ENCODE measurements at places on chromosomes 3 and 15.

DNA sequence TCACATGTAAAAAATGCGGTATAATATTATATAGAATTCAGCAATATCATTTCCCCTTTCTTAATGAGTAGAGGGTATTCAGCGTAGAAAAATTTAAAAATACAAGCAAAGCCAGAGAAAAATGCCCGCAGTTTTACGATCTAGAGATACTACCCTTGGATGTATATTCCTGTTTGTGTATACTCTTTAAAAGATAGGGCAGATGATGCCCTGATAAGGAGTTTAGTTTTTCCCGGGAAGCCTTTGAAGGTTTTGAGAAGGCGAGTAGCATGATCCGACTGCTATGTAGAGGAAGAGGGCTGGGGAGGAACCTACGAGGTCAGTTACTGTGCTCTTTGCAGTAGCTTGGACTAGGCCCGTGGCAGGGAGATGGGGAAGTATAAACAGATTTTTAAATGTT, 1.2 kb downstream of the YEATS2 start:
- DNase-seq: no peak

- no peak for DNase-seq
These were observed 1.8 kb downstream of the PRKCD start for GRCh38 chr3:53162672-53163443.

DNA sequence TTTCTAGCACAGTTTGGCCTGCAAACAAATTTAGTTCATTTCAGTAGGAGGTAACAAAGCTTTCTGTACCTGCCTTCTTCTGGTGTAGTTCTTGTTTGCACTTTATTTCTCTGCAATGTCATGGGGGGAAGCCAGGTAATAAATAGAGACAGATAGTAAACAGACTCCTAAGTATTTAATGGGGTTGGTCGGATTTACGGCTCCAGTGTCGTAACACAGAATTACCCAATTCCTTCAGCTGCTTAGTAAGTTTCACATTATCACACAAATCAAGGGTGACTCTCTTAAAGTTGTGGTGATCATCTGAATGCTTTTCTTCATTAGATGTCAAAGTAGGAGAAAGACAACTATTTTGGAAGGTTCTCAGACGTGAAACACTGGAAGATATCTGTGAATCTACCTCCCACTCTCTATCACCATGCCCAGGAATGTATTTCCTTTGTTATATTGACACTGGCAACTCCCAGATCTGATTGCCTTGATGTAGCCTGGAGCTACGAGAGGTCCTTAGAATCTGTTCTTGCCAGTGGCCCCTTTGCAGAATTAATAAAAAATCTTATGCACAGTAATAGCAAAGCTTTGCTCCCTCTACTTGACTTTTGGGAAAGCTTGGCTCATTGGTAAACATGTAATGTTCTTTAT, 25.0 kb upstream of the TMC3 start:
- no peak for DNase-seq

DNA sequence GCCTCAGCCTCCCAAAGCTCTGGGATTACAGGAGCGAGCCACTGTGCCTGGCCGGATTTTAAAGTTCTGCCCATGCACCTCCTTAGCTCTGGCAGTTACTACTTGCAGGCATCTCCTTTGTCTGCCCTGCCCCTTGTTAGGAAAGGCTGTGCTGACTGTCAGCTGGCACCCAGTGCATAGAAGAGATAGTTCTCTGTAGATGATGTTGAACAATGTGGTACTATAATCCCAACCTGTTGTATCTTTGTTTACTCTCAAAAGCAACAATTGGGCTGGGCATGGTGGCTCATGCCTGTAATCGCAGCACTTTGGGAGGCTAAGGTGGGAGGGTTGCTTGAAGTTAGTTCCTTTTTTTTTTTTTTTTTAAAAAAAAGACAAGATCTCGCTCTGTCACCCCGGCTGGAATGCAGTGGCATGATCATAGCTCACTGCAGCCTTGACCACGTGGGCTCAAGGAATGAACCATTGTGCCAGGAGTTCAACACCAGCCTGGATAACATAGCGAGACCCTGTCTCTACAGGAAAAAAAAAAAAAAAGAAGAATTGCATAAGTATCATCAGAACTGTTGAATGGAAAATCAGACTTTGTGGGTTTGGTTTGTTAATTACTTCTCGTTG, 30.6 kb downstream of the FLNB start:
- no peak for DNase-seq

- no peak for DNase-seq
These were observed 27.6 kb downstream of the MEX3B start for GRCh38 chr15:82018201-82018600.

DNA sequence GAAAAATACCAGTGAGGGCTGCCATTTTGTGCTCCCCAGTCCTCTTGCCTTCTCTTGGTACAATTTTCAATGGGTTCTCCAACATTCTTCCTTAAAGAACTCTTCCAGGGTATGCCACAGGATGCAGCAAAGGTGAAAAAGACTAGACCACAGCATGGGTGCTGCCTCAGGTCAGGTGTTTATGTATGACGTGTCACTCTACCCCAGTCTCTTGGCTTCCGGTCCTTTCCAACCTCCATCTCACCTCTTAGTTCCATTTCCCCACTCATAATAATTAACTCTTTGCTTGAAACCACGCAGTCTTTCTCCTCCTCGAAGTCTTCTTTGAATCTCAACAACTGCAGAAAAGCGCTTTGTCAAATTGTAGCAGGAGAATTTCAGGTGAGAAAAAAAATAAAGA, 104.7 kb upstream of the TBC1D5 start:
- DNase-seq: no peak

DNA sequence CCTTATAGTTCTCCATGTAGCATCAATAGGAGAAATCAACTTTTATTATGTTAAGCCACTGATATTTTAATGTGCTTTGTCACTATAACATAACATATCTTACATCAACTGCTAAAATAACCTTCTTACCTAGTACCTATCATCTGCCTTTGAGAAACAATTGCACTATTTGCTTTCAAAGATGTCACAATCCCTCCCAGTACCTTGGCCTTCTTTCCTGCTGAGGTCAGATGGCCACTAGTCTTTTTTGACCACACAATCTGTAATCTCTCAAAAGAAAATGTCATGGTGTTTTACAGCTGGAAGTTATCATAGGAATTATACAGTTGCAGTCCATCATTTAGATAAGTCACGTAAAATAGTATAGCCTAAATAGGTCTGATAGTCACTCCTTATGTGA, 247.5 kb upstream of the SLITRK3 start:
- no peak for DNase-seq

- no peak for DNase-seq
These were observed 21.4 kb downstream of the CCDC12 start for GRCh38 chr3:46955157-46955556.

DNA sequence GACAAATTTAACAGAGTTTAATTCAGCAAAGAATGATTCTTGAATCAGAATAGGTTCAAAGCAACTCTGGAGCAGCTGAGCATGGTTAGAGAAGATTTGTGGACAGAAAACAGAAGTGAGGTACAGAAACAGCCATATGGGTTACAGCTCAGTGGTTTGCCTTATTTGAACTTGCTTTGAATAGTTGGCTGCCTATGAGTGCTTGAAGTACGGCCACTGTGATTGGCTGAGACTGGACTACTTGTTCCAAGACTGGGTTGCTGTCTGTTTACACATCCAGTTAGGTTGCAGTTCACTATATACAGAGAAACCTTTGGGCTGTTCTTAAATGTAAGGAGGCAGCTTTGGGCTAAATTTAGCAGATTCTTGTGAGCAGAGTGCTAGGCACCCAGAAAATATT, 79.4 kb upstream of the CADPS start:
- no peak for DNase-seq

GRCh38 chr15:89230277-89230676, 8.9 kb upstream of the RLBP1 start:
- no peak for DNase-seq

DNA sequence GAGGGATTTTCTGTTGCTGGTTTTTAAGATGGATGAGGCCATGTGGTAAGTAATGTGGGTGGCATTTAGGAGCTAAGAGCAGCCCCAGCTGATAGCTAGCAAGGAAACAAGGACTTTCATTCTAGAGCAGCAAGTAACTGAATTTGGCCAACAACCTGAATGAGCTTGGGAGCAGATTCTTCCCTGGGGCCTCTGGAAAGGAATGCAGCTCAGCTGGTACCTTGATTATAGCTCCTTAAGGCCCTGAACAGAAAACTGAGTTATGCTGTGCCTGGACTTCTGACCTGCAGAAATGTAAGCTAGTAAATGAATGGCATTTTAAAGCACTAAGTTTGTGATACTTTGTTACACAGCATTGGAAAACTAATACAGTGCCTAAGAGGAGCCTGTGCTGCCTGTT, 565.5 kb downstream of the PDCD6IP start:
- no peak for DNase-seq

GRCh38 chr3:110261141-110261540, 810.5 kb upstream of the NECTIN3 start:
- DNase-seq: no peak

DNA sequence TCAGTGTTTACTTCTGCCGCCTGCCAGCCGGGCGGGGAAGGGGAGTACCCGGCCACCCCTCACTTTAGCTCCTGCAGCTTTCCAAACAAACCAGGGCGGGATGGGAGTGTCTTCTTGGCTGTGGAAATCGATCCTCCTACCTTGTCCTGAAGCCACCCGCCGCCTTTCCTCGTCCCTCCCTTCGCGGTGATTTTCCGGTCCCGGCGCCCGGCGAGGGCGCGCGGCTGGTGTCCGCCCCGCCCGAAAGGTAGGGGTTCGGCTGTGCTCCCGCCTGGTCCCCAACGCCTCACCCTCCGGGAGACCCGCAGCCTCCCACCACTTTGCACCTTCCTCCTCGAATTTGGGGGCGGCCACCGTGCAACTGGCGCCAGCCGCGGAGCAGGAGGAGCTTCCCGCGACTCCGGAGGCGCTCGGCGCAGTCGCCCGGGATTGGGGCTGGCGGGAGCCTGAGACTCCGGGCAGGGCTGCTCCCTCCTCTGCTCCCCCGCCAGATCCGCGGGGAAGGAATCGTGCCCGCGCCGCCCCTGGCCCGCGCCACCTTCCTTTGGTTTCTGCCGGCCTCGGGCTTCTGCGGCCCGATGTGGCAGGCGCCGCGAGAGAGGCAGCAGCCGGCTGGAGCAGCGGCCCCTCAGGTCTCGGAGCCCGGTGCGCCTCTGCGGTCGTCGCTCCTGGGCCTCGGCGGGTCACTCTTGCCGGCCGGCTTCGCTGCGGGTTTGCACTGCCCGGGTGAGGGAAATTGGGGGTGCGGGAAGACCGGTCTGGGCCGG, 30.7 kb upstream of the ST3GAL6 start:
- no peak for DNase-seq

GRCh38 chr3:134428401-134428800, 54.2 kb upstream of the AMOTL2 start:
- DNase-seq: no peak

DNA sequence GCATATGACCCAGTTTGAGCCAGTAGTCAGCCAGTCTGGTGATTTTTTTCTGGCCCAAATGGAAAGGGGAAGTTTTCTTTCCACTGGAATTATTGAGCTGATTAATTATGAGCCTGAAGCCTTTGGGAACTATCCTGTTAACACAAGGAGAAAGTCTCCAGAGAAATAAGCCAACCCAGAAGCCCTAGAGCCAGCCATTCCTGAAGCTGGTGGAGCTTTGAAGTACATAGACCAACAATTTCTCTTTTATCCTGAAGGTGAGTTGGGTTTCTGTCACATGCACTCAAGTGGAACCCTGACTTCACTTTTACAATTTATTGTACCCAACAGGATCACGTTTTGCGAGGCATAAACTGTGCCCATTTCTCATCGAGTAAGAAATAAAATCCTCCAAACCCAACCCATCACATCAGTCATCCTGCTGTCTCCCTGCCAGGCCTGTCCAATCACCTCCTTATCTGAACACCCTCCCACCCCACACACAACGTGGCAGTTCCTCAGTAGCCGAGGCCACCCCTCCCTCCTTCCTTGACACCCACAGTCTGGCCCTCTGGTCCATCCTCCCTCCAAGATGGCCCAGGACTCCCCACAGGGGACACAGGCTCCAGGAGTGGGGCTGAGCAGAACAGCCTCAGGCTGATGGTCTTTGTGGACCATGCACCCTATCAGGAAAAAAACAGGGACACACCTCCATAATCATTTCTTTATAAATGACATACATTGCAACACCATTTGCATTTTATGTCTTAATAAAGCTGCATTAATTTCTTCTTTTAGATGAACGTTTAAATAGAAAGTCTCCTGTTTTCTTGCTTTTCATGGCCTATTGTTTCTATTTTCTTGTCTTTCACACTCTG, 55.7 kb upstream of the GATA2 start:
- DNase-seq: no peak

GRCh38 chr3:23949784-23950183, 4.7 kb downstream of the NR1D2 start:
- DNase-seq: no peak

GRCh38 chr3:108137460-108137814, 46.6 kb upstream of the CD47 start:
- no peak for DNase-seq

GRCh38 chr3:12302564-12302963, 13.7 kb downstream of the PPARG start:
- DNase-seq: no peak

- DNase-seq: no peak
These were observed 42.9 kb upstream of the DIPK2A start for GRCh38 chr3:143928541-143929255.

DNA sequence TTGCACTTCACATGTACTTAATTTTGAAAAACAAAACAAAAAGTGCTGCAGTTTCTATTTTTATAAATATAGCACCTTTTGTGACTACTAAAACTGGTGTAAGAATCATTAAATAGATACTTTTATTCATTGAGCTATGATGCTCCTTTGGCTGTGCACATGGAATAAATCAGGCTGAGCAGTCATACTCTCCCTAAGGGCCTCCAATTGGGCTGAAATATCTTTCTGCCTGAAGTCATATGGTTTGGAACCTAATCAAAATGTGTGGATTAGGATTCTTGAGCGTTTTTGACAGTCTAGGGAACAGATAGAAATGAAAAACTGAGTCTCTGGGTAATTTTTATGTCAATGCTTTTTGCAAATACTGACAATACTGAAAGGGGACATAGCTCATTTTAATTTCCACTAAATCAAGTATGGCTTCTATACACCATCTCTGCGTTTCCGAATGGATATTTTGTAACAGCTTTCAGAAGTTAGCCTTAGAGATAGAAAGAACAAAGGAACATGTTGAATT, 392.2 kb upstream of the ROBO1 start:
- DNase-seq: no peak

DNA sequence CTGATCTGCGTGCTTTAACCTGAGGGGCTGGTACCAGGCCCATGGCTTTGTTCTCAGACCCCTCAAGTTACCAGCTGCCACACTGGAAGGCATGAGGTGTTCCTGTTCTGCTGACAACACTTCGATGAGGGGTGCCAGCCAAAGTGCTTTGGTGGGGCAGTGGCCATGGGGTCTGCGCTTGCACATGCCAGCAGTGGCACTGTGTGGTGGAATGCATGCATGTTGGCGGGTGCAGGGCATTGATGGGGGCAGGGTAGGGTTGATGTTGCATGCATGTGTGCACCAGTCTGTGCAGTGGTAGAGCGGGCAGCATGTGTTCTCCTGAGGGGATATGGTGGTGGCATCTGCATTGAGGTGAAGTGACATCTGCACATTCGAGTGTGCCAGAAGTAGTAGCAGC, 497.0 kb downstream of the SQOR start:
- DNase-seq: no peak
